ENCODE measurements at places on chromosomes 16 and 17. TPM values are rescaled to one million over a fixed set of nuclear protein-coding genes. Genes with fewer than 3 reads are reported as not detected.
A peak's percentile ranks its signal among the peaks of the same experiment; 100 is the strongest.

Gene EME1
- total RNA-seq: 2.3 TPM

Gene CCL4
- not detected for total RNA-seq

Gene GP1BA
- total RNA-seq: not detected

Gene AOC2
- 0.89 TPM for total RNA-seq

DNA sequence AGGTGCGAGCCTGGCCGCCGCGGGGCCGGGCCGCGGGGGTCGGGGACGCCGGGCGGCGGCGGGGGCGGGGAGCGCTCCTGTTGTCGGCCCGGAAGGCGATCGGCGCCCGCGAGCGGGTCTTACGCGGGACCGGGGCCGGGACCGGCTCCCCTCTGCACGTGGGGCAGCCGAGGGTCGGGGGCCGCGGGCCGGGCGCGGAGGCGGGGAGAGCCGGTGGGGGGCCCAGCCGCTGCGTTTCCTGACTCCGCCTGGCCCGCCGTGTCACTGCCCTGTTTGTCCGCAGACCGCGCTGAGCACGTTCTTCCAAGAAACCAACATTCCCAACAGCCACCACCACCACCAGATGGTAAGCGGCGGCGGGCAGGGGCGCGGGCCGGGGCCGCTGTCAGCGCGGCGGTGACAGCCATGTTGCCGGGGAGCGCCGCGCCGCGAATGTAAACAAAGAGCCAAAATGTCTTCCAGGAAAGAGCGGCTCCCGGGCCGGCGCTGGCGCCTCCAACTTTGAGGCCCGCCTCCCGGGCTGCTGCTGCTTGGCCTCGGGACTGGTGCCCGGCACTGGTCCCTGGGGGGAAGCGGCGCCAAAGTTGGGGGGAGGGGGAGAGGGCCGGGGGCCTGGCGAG is 586 bp downstream of the UBALD2 start:
- peak; percentile 31 for DNase-seq

DNA sequence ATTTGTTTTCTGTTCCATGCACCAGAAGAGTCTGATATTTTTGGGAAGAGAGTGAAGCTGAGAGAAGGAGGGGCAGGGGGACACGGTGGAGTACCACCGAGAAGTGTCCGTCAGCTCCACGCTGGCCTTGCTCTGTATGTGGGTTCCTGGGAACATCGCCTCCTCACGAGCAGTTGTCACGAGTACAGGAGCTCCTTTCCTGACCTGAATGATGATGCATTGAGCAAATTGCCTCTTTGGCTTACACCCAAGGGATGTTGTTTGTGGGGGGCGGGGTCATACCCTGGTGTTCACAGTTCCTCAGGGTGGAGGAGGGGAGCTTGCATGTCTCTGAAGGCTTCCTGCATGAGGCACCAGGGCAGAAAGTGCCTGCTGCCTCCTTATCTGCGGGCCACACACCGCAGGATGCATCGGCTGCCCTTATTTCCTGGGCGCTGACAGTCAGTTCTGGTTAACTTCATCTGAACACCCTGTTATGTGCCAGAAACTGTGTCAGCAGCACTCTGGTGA is 36.2 kb downstream of the RGS9 start:
- peak; percentile 51 for DNase-seq

DNA sequence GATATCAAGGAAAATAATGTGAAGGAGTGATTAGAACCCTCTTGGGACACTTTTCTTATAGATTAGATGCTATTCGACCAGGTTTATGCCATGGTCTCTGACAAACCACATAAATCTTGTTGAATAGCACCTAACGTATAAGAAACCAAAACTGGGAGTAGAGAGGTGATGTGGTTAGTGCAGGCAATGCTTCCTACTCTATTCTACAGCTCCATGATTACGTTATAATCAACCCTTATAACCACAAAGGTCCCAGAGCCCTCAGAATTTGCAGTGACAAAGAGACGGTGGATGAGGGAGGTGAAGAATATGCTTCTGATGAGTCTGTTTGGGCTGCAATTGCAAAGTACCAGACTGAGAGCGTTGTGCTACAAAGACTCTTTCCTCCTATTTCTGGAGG is 78.4 kb downstream of the ARHGAP44 start:
- DNase-seq: no peak

GRCh38 chr16:67391424-67392300 is 1.6 kb downstream of the TPPP3 start:
- DNase-seq: no peak
